Stimulated activated naive B cell treated with anti-CD40 and anti-IgM and Interleukin-4, amounts not matched to agents 10 μg/mL and 1 μg/mL and 100 μg/mL, for 72 hours (primary cell): ENCODE measurements at places on chromosomes 4 and X.
A peak's percentile ranks its signal among the peaks of the same experiment; 100 is the strongest.

DNA sequence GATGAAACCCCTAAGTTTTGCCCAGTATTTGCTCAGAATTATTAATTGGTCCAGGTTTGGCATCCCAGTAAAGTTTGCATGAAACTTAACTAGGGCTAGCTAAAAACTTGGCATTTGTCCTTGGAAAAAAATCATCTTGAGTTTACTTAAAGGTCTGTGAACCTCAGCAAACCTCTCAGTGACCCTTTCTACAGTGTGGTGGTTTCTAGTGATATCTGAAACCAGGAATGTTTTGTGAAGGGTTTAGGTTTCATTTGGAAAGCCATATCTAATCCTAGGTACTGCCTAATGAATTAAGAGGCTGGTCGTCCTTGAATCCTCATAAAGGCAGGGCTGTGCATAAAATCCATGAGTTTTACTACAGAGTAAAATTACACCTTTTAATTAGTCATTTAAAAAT, 218.5 kb upstream of the ANKRD50 start:
- no peak for DNase-seq

DNA sequence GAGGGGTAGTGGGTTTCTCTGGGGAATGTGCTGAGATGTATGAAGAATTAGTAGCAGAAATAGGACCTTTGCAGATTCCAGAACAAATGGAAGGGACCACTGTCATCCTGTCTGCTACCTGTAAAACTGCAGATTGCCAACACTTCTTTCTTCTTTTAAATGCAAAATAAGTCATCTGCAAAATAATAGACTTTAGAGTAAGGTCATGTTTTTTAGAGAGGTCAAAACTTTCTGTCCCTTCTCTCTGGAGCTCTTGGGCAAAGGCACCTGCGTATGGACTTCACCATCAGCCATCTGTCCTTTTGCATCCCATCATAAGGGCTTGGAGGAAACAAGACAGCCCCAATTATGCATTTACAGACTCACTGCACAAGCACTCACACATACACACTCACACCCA, 121.1 kb upstream of the PPARGC1A start:
- DNase-seq = no peak

DNA sequence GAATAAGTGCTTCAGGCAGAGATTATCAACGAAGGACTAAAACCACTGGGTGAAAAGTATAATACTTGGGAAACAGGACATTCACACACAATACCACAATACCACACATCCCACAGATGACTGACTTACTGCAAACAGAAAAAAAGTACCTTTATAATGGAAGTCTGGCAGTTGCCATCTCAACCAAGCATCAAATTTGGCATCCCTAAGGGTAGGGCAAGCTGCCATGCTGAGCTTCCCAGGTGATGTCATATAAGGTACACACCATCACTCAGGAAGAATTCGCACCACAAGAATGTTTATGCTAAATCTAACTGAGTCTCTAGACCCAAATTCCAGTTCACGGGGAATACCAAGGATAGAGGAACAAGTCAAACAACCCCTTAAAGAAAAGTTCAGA, 9.1 kb downstream of the QDPR start:
- no peak for DNase-seq

DNA sequence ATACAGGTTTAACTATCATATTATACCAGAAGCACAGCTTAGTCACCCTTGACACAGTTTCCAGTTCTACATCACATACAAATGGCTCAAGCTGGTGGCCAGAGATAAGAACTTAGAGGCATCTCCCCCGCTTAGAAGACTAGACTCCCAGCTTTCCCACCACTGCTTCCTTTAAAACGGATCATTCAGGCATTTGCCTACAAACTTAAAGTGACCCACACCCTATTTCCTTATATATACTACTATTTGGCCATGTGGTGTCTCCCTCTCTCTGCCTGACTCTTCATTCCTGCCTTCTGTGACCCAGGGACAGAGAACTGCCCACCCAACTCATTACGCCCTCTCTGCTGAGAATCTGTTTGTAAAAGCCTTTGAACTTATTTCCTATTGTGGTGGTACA, 781.2 kb upstream of the DIAPH2 start:
- no peak for DNase-seq

- no peak for DNase-seq
Observed at GRCh38 chr4:95293014-95293413, 255.8 kb downstream of the UNC5C start.

DNA sequence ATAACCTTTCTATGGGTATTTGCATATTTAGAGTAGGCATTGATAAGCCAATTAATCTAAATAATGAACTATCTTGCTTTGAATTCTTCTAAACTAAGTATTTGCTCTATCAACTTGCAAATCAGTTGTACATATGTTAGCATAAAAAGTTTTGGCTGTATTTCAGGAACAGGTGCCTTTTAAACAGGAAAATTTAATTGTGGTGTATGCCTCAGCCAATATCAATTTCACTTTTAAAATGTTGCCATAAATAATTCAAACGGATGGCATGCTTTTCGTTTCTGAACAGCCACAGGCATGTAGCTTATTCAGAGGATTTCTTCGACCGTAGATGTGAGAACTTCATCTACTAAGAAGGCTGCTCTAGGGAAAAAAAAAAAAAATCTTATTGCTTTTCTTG, 99.9 kb downstream of the DCLK2 start:
- DNase-seq = no peak

GRCh38 chr4:187887906-187888305, 107.7 kb upstream of the ZFP42 start:
- no peak for DNase-seq

DNA sequence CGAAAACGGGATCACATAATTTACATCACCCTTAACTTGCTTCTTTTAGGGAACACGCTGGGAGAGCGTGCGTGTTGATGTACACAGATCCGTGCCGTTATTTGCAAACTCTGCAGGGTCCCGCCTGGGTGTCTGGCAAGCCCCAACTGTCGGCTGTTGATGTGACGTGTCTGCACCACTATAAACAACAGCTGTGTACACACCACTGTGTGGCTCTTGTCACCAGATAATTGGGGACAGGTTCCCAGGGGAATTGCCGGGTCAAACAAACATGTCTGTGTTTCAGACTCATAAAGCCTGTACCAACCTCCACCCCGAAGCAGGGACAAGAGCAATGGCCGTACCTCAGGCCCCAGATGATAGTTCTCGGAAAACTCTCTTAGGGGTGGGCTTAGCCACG, 105.0 kb upstream of the AFAP1 start:
- no peak for DNase-seq

GRCh38 chr4:47531241-47531953, 46.3 kb downstream of the ATP10D start:
- peak; percentile 43 for DNase-seq

DNA sequence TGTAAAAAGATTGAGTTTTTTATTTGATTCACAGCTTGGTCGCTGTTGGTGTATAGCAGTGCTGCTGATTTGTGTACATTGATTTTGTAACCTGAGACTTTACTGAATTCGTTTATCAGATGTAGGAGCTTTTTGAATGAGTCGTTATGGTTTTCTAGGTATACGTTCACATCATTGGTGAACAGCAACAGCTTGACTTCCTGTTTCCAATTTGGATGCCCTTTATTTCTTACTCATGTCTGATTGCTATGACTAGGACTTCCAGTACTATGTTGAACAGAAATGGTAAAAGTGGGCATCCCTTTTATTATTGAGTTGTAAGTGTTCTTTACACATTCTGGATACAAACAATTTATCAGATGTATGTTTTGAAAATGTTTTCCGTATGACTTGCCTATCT, 76.0 kb downstream of the ADGRG4 start:
- no peak for DNase-seq
